ENCODE measurements at places on chromosomes 1 and 21.

- peak; percentile 20 for DNase-seq
Observed at GRCh38 chr1:100631015-100631551, 88.5 kb upstream of the VCAM1 start.

DNA sequence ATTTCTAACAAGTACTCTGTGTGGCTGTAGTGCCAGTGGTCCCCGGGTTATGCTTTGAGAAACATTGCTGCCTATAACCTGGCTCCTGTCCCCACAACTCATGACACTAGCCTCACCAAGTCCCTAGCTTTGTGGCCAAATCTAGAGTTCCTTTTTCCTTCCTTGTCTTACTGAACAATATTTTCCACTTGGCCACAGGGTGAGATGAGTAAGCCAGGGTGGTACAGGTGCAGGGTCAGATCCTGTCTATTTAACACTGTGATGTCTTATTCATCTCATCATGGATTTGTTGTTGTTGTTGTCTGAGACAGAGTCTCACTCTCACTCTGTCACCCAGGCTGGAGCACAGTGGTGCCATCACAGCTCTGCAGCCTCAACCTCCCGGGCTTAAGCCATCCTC is 18.6 kb downstream of the ARMH1 start:
- no peak for DNase-seq

- DNase-seq, result no peak
Observed at GRCh38 chr1:32676945-32677344, 25.6 kb downstream of the SYNC start.

DNA sequence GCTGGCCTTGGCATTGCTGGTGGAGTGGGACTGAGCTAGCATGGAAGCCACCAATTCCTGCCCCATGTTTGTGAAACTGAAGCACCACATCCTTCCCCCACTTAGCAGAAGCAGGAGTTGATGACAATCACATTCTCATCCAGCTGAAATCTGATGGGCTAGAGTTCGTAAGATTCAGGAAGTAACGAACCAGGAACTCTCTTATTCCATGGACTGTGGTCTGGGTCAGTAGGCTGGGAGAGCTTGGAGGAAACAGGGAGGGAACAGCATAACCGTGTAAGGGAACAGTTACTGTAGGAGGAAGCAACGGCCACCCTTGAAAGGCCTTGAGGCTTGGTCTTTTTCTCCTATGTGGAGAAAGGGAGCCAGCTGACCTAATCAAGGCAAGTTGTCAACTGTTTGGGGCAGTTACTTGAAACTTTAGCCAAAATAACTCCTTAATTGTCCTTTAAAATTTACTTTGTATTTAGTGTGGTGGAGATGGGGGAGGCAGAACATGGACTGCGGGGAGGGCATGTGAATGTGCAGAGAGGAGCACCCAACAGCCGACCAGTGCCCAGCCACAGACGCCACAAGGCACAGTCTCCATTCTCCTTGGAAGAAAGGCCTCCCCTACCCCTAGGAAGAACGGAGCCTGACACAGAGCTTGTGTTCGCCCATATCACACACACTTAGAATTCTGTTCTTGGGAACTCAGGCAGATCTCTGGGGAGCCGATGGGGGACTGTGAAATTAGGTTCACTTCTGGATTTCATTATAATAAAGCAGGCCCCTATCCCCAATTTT is 2.0 kb upstream of the COQ8A start:
- DNase-seq, result no peak

- no peak for DNase-seq
Observed at GRCh38 chr1:9289711-9290485, 2.8 kb upstream of the SPSB1 start.

DNA sequence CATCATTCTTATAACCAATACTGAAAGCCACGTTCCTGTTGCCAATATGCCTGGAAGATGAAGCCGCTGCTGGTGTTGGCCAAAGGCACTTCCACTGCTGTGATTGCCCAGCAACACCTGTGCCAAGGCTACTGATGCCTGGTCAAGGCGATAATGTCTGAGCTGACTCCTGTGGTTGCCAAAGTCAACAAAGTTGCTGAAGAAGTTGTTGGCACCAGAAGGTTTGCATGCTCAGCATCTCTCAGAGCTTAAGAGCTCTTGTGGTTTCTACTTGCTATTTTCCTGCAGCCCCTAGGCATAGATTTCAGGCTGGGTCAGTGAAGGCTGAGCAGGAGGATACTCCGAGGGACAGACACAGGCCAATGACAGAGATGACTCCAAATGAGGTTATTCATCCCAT is 63.4 kb upstream of the RAB3GAP2 start:
- no peak for DNase-seq

GRCh38 chr1:208254376-208254775 is 10.2 kb upstream of the PLXNA2 start:
- DNase-seq, result no peak

GRCh38 chr1:206676499-206676898 is 8.2 kb upstream of the MAPKAPK2 start:
- DNase-seq, result no peak

DNA sequence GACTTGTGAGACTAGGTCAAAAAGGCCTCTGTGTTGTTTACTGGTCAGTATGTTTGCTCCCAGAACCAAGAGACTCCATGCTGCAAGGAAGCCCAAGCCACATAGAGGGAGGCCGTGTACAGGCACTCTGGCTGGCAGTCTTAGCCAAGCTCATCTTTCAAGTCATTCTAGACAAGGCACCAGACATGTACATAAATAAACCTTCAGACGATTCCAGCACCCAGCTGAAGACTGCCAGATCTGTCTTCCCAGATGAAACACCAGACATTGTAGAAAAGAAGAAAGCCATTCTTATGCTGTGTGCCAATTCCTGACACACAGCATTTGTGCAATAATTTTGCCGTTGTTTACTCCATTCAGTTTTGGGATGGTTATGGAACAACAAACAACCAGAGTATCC is 595.5 kb downstream of the KIF26B start:
- DNase-seq, result no peak

GRCh38 chr1:46532498-46533178 is 18.8 kb downstream of the KNCN start:
- peak; percentile 37 for DNase-seq

DNA sequence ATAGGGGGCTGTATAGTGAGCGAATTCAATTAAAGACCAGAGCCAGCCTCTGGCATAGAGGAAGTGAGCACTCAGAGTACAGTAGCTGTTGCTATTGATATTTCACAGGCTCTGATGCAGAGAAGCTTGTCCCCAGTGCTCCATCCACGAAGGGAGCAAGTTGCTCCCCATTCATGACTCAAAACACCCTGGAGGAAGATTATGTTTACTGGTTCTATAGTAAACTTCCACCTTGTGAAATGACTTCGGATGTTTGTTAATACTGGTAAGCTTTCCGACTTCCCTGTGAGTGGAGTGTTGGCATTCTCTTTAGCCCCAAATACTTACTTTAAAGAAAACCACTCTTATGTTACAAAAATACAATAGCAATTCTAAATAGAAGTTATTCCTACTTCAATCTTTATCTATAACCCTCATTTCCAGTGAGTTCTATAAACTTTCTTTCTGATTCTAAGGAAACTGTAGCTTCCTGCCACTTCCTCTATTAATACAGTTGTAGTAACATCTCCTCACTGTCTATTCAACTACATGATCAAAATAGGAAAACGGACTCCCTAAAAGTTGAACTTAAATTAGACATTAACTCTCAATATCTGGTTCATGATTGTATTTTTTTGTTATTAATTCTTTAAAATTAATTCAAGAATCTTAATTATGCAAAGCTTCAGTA is 46.4 kb downstream of the ZNF281 start:
- DNase-seq, result peak; percentile 7

DNA sequence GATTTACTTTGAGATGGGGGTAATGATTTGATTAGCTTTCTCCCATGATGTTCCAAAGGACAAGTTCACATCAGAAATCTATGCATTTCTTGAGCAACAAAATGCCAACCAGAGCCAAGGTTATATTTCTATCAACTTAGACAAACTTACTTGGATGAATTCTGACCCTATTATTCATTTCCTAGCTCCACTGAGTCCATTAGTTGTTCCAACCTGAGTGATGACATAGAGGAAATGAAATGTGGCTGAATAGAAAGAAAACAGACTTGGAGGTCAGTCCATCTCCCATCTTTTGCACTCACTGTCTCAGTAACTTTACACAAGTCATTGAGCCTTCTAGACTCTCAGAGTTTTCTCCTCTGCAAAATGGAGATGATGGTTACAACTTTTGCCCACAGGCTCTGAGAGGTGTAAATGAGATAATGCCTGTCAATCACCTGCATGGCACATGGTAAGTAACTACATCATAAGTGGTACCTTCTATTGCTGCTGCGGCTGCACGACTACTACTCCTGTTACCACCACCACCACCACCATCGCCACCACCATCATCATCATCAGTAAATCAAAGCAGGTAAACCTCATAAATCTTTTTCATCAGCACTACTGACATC is 98.2 kb downstream of the PTPN14 start:
- peak; percentile 80 for DNase-seq

GRCh38 chr1:50631161-50631560 is 207.9 kb upstream of the DMRTA2 start:
- no peak for DNase-seq

DNA sequence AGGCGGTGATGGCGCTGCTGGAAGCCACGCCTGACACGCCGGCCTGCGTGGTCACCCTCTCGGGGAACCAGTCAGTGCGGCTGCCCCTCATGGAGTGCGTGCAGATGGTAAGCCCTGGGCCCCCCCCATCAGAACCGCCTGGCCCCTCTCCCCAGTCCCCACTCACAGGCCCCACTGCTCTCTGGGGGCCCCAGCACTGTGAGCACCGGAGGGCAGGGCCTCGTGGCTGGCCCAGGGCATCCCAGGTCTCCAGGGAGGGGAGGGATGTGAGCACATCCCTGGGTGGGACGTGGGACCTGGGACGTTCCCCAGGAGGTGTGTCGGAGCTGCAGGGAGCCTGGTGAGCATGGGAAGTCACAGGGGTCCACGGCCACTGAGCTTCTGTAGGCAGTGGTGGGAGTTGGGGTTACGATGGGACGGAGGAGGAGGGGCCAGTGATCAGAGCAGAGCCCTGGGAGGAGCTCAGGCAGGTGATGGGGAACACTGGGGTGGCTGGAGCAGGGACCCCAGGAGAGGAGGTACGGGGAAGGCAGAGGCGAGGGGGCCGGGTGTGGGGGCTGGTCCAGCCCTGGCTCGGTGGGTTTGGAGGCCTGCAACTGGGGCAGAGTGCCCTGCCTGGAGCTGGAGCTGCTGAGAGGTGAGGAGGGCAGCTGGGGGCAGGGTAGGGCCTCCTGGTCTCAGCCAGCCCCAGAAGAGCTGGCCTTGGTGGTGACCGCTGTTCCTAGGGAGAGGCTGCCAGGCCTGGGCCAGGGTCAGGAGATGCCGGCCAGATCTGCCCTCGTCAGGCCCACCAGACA is 18.8 kb downstream of the PFKL start:
- no peak for DNase-seq

- peak; percentile 57 for DNase-seq
Observed at GRCh38 chr1:155466996-155467395, 95.6 kb downstream of the ASH1L start.

- no peak for DNase-seq
Observed at GRCh38 chr1:112264553-112264952, 131.5 kb upstream of the CTTNBP2NL start.

- no peak for DNase-seq
Observed at GRCh38 chr1:198942466-198942865, 303.6 kb downstream of the PTPRC start.

- DNase-seq, result no peak
Observed at GRCh38 chr1:8214501-8215173, 103.3 kb upstream of the SLC45A1 start.

- DNase-seq, result no peak
Observed at GRCh38 chr1:94675373-94675772, 133.8 kb upstream of the F3 start.

- DNase-seq, result no peak
Observed at GRCh38 chr1:78760858-78761257, 111.2 kb downstream of the IFI44 start.

GRCh38 chr21:45379901-45380330 is 25.0 kb upstream of the COL18A1 start:
- no peak for DNase-seq

GRCh38 chr1:59645893-59646292 is 168.9 kb upstream of the HOOK1 start:
- DNase-seq, result no peak

DNA sequence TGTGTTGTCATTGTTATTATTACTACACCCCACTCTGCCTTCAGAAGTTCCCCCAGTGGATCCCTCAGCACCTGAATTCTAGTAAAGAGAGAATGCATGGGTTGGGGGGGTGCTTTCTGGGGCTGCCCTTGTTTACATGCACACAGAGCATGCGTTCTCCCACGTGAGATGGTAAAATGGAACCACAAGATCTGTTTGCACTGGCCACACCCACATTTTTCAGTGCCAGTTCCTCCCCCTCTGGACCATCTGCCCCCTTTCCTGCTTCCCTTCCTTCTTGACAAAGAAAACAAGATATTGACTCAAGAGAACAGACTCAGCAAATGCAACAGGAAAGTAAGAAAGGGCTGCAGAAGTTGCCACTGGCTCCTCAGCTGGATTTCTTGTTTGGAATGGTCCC is 8.9 kb downstream of the SLC6A17 start:
- DNase-seq, result no peak

DNA sequence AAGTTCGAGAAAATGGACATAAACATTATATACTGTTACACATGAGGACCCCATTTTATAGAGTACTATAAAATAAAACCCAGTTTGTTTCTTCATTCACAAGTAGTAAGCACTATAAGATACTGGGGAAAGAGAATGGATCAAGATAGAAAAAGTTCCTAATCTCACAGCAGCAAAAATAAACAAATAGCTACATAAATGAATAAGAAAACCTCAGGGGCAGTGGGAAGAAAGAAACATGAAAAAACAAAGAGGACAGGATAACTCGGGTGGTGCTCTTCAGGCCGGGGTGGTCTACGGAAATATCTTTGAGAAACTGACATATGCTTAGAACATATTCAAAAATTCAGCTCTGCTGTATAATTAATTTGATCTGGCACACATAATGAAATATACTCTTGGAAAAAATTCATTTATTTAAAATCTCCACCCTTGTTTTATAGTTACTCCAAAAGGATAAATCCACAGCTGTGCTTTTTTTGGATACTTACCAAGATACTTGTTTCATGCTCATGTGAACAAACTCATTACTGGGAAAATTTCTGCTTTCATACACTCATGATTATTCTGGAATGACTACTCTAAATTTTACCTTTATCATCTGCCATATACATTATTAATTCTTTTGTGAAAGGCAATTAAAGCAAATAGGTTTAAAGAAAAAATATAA is 20.0 kb downstream of the CEP170 start:
- DNase-seq, result peak; percentile 75

- DNase-seq, result no peak
Observed at GRCh38 chr1:18965206-18966173, 9.0 kb upstream of the IFFO2 start.

- DNase-seq, result peak; percentile 25
Observed at GRCh38 chr1:28329395-28330153, 734 bp downstream of the MED18 start.

DNA sequence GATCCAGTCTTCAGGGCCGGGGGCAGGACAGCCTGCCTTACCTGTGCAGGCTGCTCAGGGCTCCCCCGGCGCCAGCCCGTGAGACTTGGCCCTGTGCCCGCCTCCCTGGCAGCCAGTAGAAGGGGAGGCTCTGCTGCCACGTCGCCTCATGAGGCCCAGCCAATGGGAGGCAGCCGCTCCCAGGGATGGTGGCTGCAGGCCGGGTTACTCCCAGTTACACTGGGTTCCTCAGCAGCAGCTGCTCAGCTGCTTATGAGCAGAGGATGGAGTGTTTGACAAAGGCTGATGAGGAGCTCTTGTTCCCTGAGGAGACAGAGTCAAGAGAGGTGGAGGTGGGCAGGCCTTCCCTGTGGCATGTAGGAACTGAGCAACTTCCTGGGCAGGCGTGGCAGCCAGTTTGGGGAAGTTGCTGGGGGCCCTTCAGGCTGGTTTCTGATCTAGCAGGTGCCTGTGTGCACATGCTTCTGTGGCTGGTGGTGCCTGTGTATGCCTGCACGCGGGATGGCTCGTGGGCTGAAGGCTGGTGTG is 5.5 kb downstream of the MFSD2A start:
- no peak for DNase-seq
